ENCODE measurements at places on chromosomes 4 and X.

DNA sequence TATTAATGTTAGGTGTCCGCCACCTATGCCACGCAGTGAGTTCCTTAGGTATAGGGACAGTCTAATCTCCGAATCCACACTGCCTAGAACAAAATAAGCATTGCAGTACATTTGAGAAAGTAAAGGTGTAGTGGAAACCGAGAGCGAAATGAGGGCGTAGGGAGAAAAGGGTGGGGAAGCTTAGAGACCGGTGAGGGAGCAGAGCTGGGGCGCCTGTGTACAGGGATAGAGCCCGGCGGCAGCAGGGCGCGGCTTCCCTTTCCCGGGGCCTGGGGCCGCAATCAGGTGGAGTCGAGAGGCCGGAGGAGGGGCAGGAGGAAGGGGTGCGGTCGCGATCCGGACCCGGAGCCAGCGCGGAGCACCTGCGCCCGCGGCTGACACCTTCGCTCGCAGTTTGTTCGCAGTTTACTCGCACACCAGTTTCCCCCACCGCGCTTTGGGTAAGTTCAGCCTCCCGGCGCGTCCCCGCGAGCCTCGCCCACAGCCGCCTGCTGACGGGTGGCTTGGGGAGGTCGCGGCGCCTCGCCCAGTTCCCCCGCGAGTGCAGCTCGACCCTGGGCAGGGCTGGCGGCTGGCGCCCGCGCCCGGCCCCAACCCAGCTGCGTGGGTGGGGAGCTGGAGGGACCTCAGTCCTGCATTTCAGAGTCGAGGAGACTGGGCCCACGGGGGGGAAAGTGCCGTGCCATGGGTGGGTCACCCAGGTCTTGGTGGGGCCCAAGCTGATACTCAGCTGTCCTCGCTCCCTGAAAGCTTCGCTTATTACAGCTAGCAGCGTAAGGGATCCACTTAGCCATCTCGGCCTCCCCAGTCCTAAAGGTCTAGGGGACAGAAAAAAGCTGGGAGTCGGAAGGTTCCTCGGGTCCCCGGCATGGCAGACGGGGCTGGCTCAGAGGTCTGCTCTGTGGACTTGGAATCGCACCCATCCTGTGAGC, at the start of gene ANXA3:
Gene ANXA3, plus strand, starts transcription at position 351 of the 932 bp plus-strand sequence. CDS start 2,704 bp downstream, outside the sequence.
- DNase-seq: no peak

DNA sequence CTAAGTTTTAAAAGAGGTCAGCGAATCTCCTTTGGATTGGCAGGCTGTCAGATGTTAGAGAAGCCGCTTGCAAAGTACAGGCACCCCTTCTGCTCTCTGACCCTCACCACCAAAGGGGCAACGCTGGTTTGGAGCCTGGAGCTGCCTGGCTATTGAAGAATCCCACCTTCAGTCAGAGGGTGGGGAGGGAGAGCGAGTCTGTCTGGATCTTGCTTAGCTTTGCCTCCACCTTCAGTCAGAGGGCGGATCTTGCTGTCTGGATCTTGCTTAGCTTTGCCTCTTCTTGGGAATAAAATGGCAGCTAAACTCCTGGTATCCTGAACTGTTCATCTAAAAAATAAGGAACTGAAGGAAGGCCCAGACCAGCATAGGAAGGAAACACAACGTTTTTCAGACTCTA, 7.3 kb downstream of the CCDC110 start:
- DNase-seq: no peak

DNA sequence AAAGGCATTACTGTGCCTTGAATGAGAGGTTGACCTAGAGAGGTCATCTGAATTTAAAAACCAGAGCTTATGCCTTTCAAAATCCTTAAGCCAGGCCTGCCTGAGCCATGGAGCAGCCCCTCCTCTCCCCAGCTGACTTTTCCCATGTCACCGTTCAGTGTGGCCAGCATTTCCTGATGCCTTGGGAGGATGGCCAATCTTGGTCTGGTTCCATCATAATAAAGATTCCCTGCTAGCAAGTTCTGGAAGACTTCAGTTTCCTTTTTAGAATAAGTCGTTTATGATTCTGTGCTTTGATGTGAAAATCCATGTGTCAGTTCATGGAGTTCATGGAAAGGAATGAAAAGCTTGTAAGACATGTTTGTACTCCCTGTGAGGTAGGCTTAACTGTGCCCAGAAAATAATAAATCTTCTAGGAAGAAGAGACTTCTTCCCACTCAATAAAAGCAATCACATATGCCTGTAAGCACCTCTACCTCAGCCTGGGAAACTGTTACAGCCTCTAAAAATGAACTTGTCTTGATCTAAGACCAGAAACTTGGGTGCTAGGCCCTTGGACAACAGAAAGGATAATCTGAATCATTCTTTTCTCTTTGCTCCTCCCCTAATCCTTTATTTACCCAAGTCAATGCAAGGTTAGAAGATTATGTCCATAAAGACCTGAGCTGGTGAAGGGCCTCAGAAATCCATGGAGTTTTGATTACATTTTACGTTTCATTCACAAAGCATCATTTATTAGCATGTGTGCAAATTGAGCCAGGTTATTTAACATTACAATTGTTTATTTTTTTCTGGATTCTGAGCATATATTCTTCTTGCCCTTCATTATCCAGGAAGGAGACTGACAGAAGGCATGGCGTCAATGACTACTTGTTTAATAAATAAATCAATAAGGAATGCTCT, 84.0 kb upstream of the TBC1D9 start:
- DNase-seq: no peak

GRCh38 chr4:115944146-115944905, 830.9 kb upstream of the NDST4 start:
- DNase-seq: no peak

- no peak for DNase-seq
These were observed 22.8 kb downstream of the CTBP1 start for GRCh38 chr4:1226144-1226481.

DNA sequence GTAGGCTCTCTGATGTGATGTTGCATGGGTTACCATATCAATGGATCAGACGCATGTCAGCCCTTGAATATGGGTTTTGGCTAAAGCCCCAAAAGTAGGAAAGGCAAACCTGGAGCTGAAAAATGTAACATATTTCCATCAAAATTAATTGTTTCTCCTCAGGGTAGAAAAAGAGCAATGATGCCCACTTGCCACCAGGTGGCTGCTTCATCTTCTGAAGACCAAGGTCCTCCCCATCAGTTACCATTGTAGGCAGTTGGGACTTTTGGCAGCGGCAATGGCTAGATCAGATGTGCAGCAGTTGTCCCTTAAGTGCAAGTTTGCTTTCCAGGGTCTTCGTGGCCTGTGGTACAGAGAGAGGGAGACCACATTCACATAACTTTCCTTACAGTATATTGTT, 118.2 kb downstream of the NAF1 start:
- DNase-seq: no peak

DNA sequence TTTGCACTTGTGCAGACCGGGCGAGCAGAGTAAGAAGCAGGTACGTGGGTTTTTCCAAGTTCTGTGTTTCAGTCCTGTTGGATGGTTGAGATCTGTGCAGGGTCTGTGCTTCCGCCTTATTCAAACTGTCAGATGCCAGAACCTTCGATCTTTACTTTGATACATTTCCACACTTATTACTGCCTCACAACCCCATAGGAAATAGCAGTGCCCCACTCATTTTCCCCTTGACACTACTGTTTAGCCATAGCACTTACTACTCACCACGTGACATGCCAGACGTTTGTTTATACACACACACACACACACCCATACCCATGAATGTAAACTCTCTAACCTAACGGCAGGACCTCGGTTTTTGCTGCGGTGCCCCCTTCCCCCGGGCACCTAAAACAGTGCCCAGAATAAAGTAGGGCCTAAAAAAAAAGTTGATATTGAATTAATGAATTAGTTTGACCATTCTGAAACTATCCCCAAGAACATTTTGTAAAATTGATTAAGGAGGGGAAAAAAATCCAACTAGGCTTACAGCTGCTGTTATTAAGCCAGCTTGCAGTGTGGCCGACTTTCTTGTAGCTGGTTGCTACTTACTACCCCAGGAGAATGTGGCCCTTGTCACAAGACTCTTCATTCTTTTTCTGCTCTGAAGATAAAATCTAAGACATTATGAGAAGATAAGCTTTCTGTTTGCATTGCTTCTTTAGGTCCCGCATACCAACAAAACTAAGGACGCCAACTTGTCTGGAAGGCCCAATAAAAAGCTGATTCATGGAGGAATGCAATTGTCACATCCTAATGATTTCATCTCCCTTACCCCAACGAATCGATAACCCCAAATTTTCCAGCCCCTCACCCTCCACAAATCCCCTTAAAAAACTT, 704 bp upstream of the SEPSECS start:
- no peak for DNase-seq

DNA sequence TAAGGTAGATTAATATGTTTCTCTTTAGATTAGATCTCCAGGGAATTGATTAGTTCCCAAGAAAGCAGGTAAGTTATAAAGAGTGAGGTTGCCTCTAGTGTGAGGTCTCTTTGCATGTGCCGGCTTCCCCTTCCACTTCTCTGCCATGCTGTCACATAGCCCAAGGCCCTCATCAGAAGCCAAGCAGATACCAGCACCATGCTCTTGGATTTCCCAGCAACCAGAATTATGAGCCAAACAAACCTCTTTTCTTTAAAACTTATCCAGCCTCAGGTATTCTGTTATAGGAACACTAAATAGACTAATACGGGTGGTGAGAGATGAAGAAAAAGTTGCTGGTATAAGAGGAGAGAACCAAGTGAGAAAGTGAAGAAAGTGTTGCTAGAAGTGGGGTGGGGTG, 15.1 kb downstream of the ANKRD50 start:
- no peak for DNase-seq

- DNase-seq: no peak
These were observed 137.4 kb downstream of the DKK2 start for GRCh38 chr4:106898621-106899230.

- DNase-seq: no peak
These were observed 230.3 kb downstream of the APBB2 start for GRCh38 chr4:40984051-40984450.

All from stimulated activated CD4-positive, alpha-beta T cell treated with anti-CD3 and anti-CD28 coated beads, Interleukin-15, amount 100 ng/mL, for 48 hours (primary cell).